Spinal cord (tissue), 10 donors: ENCODE measurements at places on chromosomes 16 and 17.

DNA sequence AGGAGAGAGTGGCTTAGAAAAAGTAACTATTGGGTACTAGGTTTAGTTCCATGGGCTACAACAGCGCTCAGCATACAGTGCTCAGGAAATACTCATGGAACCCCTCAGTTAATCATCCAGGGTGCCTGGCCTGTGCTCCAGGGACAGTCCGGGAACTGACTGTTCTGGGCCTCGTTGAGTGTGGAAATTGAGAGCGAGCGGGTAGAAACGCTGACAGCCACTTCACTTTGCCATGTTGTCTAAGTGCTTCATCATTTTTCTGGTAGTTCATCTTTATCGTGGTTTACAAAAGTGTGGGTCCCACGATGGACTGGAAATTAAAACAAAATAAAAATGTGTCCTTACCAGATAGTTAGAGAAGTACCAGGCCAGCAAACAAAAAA is 31.6 kb upstream of the DNAH17 start:
- H3K4me1 ChIP-seq = peaks cover 6% of the 10 kb centered on the region
- H3K27ac ChIP-seq = no peak overlapping the region
- H3K36me3 ChIP-seq = no peaks in the 10 kb centered on the region
- no peak overlapping the region for H3K4me3 ChIP-seq
- H3K27me3 ChIP-seq = no peaks in the 10 kb centered on the region

GRCh38 chr16:50688867-50689266 is 4.5 kb upstream of the NOD2 start:
- H3K4me1 ChIP-seq = peaks cover 14% of the 10 kb centered on the region
- no peak for DNase-seq
- H3K36me3 ChIP-seq = no peaks in the 10 kb centered on the region
- peaks cover 3% of the 10 kb centered on the region for H3K27me3 ChIP-seq
- no peak overlapping the region for H3K4me3 ChIP-seq

DNA sequence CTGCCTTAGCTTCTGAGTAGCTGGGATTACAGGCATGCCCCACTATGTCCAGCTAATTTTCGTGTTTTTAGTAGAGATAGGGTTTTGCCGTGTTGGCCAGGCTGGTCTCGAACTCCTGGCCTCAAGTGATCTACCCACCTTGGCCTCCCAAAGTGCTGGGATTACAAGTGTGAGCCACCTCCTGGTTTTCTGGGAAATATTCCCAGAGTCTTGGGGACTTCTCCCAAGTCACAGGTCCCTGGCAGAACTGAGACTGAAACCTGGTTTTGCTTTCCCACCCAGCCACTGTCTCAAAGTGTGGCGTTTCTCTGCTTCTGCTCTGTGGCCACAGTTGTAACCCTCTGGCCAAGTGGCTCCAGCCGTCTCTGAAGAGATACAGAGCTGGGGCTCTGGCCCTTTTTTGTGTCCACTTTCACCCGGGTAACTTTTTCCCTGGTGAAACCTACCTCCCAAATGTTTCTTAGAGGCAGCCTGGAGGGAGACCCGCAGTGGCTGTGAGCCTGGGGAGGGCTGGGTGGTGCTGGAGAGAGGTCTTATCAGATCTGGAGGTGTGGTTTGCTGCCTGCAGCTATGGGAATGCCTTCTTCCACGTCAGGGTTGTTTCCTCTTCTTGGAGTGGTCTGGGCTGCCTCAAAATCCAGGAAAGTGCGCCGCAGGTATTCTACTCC is 5.1 kb downstream of the KSR1 start:
- no peak overlapping the region for H3K4me3 ChIP-seq
- no peak overlapping the region for H3K27ac ChIP-seq
- H3K27me3 ChIP-seq = no peaks in the 10 kb centered on the region
- no peak for DNase-seq
- peaks cover 48% of the 10 kb centered on the region for H3K4me1 ChIP-seq

DNA sequence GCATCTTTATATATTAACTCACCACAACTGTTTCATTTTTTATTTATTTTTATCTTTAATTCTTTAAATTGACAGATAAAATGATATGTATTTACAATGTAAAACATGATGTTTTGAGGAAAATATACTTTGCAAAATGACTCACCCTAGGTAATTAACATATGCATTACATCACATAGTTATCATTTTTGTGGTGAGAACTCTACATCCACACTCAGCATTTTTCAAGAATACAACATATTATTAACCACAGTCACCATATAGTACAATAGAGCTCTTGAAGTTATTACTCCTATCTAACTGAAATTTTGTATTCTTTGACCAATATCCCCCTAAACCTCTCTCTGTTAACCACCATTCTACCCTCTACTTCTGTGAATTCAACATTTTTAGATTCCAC is 194.7 kb upstream of the KIF2B start:
- no peaks in the 10 kb centered on the region for H3K4me1 ChIP-seq
- no peaks in the 10 kb centered on the region for H3K27me3 ChIP-seq
- DNase-seq = no peak
- no peak overlapping the region for H3K27ac ChIP-seq
- no peaks in the 10 kb centered on the region for H3K36me3 ChIP-seq

DNA sequence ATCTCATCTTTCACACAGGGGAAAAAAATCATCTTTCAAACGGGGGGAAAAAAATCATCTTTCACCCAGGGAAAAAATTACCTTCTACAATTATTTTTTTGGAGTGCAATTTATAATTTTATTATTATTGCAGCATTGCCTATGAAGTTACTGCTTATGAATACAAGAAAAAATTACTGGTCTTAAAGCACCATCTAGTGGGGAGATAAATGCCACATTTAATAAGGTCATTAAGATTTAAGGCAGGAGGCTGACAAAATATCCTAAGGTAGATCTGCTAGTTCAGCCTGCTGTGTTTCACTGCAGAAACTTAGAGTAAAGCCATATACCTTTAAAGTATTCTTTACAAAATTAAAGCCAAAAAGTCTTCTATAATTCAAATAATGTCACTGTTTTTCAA is 13.7 kb downstream of the SHCBP1 start:
- H3K27ac ChIP-seq = no peak overlapping the region
- no peak overlapping the region for H3K4me3 ChIP-seq
- no peaks in the 10 kb centered on the region for H3K27me3 ChIP-seq

- no peaks in the 10 kb centered on the region for H3K27me3 ChIP-seq
- H3K36me3 ChIP-seq = peaks cover 60% of the 10 kb centered on the region
- no peak overlapping the region for H3K4me3 ChIP-seq
- no peak overlapping the region for H3K27ac ChIP-seq
- no peak for DNase-seq
These were observed 164.9 kb upstream of the PLCG2 start for GRCh38 chr16:81614171-81614570.
